ENCODE measurements at places on chromosomes 5 and 9. TPM values are rescaled to one million over a fixed set of nuclear protein-coding genes. Genes with fewer than 3 reads are reported as not detected.

The DOCK8 gene
- total RNA-seq: 0.55 TPM

The ERP44 gene
- 14.2 TPM for total RNA-seq

The PCDHB15 gene
- total RNA-seq: 0.06 TPM

The PFN3 gene
- not detected for total RNA-seq

The PJA2 gene
- 21.6 TPM for total RNA-seq

The CKMT2 gene
- not detected for total RNA-seq

The NEUROG1 gene
- not detected for total RNA-seq
